ENCODE measurements at places on chromosomes 2 and 18.

GRCh38 chr2:10709290-10709939 is 12.0 kb upstream of the ATP6V1C2 start:
- no peak for DNase-seq

DNA sequence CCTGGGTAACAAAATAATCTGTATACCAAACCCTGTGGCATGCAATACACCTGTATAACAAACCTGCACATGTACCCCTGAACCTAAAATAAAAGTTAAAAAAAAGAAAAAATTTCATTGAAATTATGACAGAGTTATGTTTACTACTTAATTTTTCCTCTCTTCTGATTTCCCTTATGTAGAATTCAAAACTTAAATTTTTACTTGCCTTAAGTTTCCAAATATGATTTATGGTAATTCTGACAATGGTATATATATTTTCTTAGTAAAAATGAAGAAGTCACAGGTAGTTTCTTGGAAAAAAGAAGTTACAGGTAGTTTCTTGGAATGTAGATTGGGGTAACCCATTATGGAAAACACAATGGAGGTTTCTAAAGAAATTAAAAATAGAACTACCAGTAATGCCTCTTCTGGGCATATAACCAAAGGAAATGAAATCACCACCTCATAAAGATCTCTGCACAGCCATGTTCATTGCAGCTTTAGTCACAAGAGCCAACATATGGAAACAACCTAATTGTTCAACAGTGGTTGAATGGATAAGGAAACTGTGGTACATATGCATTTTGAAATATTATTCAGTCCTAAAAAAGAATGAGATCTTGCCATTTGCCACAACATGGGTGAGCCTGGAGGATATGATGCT is 164.9 kb downstream of the BABAM2 start:
- DNase-seq, result no peak

- no peak for DNase-seq
Measured at GRCh38 chr2:182903566-182903965, 37.1 kb upstream of the FRZB start.

DNA sequence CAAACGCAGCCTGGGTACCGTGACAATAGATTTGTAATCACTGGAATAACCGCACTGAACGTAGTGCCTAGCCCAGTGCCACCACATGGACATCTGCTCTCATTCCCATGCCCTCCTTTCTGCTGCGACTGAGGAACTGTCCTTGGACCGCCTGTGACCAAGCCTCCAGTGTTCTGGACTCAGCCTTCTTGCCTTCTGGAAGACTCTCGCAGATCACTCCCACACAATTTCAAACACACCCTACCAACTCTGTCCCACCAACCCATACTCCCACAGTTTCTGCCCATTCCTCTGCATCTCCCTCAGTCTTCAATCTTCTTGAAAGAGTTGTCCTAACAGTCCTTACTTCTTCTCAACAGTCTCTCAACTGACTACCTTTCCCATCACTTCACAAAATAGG is 2.1 kb downstream of the RNF149 start:
- DNase-seq, result no peak

GRCh38 chr2:43749583-43749982 is 24.3 kb upstream of the DYNC2LI1 start:
- no peak for DNase-seq

DNA sequence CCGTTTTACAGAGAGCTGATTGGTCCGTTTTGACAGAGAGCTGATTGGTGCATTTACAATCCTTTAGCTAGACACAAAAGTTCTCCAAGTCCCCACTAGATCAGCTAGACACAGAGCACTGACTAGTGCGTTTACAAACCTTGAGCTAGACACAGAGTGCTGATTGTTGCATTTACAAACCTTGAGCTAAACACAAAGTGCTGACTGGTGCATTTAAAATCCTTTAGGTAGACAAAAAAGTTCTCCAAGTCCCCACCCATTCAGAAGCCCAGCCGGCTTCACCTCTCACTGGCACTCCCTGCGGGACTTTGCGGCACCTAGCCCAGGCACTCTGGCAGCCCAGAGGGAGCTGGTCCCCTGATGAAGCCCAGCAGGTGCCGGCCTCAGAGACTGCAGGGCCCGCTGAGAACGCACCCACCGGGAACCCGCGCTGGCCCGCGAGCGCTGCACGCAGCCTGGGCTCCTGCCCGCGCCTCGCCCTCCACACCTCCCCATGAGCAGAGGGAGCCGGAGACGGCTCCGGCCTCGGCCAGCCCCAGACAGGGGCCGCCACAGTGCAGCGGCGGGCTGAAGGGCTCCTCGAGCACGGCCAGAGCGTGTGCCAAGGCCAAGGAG is 508.1 kb upstream of the CHAC2 start:
- DNase-seq, result no peak

- no peak for DNase-seq
Measured at GRCh38 chr2:151439127-151439526, 29.4 kb downstream of the RIF1 start.

DNA sequence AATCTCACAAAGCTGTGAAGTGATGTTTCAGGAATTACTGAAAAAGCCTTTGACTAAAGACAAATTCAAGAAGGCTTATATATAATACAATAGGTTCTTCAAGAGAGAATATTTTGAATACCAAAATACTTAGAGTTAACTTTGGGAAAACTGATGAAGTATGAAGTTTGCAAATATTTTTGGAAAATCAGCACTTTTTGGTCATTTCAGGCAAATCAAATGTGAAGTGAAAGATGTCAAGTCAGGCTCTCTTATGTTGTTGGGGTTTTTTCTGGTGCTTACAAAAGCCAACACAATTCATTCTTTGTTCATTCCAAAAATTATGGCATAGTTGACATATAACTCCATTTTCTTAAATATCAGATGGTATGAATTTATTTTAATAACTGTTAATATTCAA is 14.7 kb upstream of the ASNSD1 start:
- DNase-seq, result no peak

GRCh38 chr2:105972246-105972645 is 221.9 kb downstream of the UXS1 start:
- DNase-seq, result no peak

GRCh38 chr2:158616480-158617000 is 159.8 kb downstream of the PKP4 start:
- no peak for DNase-seq

GRCh38 chr18:62583376-62583775 is 60.6 kb downstream of the ZCCHC2 start:
- DNase-seq, result no peak

DNA sequence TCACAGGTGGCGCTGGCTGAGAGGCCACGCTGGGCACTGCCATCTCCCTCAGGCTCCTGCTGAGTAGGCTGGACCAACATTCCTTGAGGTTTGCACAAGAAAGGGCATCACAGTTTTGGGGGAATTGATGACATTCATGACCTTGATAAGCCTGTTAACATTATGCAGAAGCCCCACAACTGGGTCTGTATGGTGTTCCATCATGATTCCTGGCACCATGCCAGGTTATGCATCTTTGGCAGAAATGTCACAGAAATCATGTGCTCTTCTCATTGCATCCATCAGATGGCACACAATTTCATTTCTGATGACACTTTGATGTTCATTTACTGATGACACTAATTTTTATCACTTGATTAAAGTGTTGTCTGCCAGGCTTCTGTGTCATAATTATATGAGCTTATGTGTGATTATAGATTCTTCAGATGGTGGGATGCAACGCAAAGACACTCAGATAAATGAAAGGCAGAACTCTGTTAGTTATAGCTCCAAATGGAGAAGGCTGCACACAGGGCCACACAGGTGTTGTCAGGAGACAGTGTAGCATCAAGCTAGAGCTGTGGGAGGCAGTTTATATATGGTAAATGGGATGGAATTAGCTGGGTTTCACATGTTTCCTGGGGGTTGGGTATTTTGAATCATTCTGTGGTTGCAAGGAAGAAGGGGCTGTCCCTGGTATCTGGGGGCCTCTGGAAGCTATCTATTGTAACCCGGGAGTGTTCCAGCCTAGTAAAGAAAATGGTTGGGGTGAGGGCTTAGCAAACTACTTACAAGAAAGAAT is 191.3 kb downstream of the SLC39A10 start:
- no peak for DNase-seq

DNA sequence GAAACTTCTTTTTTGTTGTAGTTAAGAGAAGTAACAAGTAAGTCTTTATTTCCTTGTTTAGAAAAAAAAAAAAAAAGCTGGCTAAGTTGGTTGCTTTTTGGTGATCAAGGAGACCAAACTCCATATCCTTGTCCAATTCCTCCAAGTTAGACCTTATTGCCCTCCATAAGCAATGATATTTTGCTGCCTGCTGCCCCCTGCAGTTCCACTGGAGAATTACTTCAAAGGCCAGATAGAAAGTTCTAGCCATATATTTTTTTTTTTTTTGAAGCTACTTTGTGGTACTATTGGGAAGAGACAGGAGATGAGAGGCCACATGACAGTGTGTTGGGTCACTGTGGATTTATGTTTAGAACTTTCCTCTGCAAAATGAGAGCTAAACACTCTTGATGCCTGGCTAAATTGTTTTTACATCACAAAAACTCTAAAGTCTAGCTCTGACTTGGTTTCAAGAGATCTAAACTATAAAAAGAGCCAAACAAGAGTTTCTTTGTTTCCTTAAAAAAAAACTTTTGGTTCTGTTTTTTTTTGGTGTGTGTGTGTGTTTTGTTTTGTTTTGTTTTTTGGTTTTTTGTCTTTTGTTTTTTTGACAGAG is 80.7 kb upstream of the RASGRP3 start:
- no peak for DNase-seq

Measured in stimulated activated CD4-positive, alpha-beta T cell treated with anti-CD3 and anti-CD28 coated beads, TNF-alpha, amount 100 ng/mL, for 1 hour (primary cell).